AG09309 (cell line): ENCODE measurements at places on chromosomes 4 and X.

- no peak for DNase-seq
These were observed at the start of gene ZNF185 for GRCh38 chrX:152897222-152898131. Gene ZNF185, plus strand, starts transcription at chrX:152898067. Its CDS starts 16,423 bp downstream, at chrX:152914490.

DNA sequence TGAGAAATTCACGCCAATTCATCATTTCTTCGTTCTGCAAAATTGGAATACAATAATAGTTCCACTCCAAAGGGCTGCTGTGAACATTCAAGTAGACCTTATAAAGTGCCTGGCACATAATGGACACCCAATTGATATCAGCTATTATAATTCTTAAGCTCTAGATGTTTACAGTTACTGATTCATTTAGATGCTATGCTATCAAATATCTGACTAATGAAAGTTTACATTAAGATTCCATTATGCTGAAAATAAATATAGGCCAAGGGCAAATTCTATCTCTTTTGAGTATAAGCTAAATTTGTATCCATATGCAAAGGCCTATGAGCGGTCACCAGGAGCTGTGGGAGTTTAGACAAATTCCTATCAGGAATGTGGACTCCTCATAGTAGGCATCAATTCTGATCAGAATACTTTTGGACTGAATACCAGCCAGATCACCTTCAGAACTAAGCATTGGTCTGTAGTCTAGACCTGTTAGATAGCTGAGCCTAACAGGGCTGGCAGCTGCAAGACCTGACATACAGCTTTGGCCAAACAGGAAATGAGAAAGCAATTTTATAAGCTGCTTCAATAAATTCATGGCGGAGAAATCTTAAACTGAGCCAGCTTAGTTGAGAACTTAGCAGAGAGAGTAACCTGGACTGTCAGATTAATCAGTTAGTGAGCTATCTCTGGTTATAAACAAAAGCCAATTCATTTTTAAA lies 384.3 kb upstream of the ACTRT1 start:
- DNase-seq = no peak

DNA sequence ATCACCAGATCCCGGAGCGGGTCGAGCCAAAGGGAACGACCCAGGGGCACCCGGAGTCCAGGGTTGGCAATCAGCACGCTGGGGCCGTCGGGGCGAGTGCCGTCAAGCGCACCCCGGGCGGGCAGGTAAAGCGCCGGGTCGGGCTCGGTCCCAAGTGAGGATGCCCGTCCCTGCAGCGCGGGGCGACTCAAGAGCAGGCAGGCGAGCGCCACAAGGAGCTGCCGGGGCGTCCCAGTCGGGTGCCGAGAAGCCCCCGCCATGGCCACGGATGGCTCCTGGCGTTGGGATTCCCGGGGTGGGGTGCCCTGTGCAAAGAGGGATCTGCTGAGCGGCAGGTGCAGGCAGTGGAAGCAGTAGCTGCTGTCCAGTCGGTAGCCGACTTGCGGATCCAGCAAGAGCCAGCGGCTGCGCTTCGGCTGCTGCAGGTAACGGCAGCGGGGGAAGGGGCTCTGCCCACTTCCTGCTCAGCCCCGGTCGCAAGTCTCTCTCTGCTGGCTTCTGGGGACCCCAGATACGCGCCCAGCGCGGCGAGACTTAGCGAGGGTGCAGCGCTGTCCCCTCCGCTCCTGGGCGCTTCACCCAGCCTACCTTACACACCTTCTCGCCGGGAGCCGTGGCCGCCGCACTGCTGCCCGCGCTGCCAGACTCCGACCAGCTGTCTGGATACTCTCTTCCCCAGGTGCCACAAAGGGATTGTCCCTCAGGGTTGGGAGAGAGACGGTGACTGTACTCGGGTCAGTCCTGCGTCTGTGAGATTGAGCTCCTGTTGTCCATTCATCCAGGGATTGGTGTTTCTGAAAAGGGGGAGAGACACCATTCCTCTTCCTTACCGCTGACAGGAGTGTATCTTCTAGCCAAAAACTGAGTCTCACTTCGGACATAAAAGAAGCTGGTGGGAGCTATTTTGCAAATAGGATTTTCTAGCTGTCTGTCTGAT lies at the start of gene FREM3:
FREM3 (minus strand) TSS at position 260 of the 937 bp plus-strand sequence; CDS start at position 260, 0 bp downstream.
- no peak for DNase-seq

DNA sequence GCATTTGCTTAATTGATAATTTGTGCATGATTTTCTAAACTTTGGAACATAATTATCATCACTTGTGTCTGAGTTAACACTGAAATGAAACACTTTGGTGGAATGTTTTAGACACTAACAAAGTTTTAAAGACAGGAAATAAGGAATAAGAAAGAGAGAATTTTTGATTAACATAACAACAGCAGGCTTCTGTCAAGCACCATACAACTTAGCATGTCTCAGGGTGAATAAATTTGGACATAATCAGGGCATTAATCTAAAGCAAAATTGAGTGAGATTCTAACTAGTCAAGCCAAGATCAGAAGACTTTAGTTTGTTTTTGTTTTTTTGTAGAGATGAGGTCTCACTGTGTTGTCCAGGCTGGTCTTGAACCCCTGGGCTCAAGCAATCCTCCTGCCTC lies 28.1 kb upstream of the DUSP21 start:
- DNase-seq = no peak

GRCh38 chr4:113566015-113566795 lies 195.3 kb downstream of the CAMK2D start:
- DNase-seq = no peak

DNA sequence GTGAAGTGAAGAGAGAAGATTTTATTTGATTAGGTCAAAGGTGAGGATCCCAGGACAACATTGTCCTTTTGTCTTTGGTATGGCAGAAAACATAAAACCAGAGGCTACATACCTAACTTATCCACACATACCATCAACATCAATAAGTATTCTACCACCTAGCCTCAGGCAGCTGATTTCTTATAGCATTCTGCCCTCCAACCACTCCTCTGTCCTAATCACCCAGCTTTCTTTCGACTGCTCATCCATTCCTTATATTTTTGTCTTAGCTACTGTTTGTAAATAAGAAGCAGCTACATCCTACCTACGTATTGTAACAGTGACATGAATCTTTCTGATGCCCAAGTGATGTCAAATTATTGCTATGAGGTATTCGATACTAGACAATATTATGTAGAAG lies 129.4 kb downstream of the ANAPC10 start:
- DNase-seq = no peak

- DNase-seq = no peak
These were observed 20.1 kb downstream of the SH3TC1 start for GRCh38 chr4:8219236-8219635.

GRCh38 chr4:185991770-185992169 lies 77.2 kb upstream of the TLR3 start:
- DNase-seq = no peak

DNA sequence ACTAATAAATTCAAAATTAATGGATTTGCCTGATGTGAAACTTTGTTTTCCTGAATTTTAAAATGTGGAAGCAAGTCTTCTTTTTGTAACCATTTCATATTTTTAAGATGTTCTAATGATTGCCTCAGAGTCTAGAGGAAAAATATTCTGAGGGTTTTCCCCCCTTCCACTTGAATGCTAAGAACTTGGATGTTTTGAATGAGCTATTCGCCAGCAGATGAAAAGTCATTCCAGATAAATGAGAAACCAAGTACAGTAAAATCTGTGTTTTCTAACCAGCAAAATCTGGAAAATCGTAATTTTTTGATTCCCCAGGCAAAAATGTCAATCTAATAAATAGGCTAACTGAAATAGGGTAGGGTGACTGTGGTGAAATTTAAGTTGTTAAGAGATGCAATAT lies 45.6 kb downstream of the SLIT2 start:
- DNase-seq = no peak

GRCh38 chr4:153116291-153116680 lies 88.0 kb upstream of the TRIM2 start:
- no peak for DNase-seq

- no peak for DNase-seq
These were observed 1.7 kb downstream of the DOCK11 start for GRCh38 chrX:118497180-118497818.

GRCh38 chrX:19636980-19637379 lies 121.7 kb upstream of the MAP3K15 start:
- DNase-seq = no peak

GRCh38 chr4:94934201-94934600 lies 176.4 kb downstream of the BMPR1B start:
- no peak for DNase-seq

GRCh38 chr4:110005461-110006056 lies 92.9 kb downstream of the EGF start:
- DNase-seq = peak; percentile 52

- DNase-seq = no peak
These were observed 9.2 kb downstream of the LRRC66 start for GRCh38 chr4:52010986-52011385.

DNA sequence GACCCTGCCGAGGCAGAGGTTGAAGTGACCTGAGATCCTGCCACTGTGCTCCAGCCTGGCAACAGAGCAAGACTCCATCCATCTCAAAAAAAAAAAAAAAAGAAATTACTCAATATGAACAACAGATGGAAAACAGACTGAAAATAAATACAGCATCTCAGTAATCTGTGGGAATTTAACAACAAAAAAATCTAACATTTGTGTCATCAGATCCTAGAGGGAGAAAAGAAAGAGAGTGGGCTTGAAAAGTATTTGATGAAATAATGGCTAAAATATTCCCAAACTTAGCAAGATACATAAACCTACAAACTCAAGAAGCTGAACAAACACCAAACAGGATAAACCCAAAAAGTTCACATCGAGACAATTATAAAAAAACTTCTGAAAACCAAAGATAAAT lies 84.7 kb downstream of the CENPC start:
- no peak for DNase-seq

- DNase-seq = no peak
These were observed at the start of gene DOK7 for GRCh38 chr4:3462790-3463415. Gene DOK7, plus strand, starts transcription at chr4:3463306. Its CDS starts 70 bp downstream, at chr4:3463376.
